NCI-H2107 (cell line): ENCODE measurements at places on chromosomes 2 and 18.

GRCh38 chr2:235568431-235568830, 74.6 kb downstream of the AGAP1 start:
- no peak for DNase-seq

DNA sequence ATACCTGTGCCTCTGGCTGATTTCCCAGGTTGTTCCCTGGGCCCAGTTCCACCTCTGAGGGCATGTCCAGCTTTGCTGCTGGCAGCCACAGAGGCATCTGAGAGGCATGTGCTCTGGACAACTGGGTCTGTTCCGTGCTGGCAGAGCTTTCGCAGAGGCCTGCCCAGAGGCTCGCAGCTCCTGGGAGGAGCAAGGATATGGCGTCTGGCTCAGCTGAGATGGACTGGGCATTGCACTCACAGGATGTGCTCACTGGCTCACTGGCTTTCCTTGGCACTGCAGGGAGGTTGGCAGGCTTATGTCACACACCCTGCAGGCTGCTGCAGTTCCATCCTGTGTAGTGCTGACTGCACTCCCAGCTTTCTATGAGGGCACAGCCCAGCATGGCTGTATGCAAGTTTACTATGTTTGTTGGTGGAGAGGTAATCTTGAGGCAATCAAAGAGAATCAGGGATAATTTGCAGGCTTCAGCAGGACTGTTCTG, 172.3 kb downstream of the PRKCE start:
- no peak for DNase-seq

- no peak for DNase-seq
Observed at GRCh38 chr18:55337908-55338521, 250.0 kb downstream of the TCF4 start.

GRCh38 chr2:14082640-14083039, 549.9 kb upstream of the LRATD1 start:
- DNase-seq, result no peak

DNA sequence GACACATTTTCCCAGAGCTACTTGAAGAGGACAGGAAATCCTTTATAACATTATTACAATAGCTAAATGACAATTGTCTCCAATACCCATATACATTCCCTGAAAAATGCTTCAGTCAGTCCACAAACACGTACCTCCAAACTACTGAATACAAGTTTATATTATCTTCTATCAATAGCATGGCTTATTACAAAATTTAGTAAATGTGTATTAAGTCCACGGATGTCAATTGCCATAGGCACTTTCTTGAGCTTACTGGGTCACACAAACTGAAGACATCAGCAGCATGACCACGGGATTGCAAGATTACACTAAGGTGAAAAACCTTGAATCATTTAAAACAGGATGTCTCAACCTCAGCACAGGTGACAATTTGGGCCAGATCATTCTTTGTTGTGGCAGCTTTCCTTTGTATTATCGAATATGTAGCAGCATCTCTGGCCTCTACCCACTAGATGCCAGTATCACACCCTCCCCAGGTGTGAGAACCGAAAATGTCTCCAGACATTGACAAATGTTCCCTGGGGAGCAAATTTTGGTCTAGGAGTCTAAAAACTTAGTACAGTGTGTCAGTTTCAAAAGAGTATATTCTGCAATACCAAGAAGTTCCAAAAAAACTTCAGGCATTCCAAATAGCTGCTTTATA, 1.4 kb downstream of the MBD2 start:
- DNase-seq, result peak; percentile 43

DNA sequence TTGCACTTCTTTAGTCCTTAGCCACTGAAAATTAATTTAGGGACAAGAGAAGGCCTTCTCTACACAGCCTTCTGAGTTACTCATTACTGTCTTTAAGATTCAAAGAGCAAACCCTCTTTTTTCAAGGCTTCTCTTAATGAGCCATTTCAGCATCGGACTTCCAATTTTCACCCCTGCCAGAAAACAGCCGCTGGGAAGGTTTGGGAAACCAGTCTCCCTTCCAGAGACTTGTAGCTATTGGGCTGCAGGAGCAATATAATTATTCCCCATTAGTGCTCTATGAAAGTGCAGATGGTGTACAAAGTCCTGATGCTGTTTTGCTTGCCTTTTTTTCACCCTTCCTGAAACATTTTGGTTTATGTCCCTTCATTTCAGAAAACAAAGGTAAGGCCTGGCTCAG, 79.3 kb downstream of the GPR39 start:
- DNase-seq, result no peak

DNA sequence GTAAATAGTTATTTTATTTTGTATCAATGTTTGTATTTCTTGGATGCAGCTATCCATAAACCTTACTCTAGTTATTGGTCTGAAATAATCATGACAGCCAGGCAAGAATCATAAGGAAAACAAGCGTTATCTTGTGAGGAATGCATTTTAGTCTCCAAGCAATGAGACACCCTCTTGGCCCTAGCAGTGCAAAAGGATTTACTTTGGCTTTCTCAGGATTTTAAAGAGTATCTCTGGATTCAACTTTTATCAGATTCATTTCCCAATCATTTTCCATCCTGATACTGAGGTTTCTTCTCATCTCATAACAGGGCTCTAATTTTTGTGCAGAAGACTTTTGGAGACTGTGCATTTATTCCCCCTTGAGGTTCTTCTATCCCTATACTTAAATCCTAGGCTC, 480.8 kb downstream of the TMX3 start:
- no peak for DNase-seq

DNA sequence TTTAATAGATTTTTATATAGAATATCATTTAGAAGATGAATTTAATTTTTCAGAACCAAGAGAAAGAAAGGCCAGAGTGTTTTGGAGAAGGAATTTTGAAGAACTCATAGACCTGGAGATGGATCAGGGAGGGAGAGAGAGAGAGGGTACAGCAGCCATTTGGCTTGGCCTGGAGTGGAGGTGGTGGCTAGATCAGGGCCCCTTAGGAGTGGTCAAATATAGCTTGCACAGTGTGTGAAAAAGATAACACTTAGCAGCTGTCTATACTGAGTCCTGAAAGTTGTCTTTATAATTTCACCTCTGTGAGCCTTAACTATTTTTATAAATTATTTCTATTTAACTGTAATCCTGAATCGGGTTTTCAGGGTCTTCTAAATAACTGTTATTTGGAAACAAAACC, 38.8 kb upstream of the ACYP2 start:
- no peak for DNase-seq

DNA sequence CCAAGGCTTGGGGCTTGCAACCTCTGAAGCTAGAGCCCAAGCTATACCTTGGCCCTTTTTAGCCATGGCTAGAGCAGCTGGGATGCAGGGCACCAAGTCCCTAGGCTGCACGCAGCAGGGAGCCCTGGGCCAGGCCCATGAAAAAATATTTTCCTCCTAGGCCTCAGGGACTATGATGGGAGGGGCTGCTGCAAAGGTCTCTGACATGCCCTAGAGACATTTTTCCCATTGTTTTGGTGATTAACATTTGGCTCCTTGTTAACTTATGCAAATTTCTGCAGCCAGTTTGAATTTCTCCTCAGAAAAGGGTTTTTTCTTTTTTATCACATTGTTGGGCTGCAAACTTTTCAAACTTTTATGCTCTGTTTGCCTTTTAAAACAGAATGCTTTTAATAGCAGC, 56.9 kb upstream of the LHCGR start:
- no peak for DNase-seq
